ENCODE measurements at places on chromosomes 3 and 15.
A peak's percentile ranks its signal among the peaks of the same experiment; 100 is the strongest.

DNA sequence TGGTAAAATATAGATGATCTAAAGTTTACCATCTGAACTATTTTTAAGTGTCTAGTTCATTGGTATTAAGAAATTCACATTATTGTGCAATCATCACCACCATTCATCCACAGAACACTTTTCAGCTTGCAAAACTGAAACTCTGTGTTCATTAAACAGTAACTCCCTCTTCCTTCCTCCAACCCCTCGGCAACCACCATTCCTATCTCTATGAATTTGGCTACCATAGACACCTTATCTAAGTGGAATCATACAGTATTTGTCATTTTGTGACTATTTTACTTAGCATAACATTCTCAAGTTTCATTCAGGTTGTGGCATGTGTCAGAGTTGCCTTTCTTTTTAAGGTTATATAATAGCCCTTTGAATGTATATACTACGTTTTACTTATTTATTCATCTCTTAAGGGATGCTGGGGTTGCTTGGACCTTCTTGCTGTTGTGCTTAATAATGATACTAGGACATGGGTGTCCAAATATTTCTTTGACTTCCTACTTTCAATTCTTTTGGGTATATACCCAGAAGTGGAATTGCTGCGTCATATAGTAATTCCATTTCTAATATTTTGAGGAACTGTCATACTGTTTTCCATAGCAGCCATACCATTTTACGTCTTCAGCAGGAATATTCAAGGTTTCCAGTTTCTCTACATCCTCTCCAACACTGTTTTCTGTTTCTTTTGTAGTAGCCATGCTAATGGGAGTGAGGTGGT, 20.9 kb downstream of the KAT2B start:
- DNase-seq: no peak

DNA sequence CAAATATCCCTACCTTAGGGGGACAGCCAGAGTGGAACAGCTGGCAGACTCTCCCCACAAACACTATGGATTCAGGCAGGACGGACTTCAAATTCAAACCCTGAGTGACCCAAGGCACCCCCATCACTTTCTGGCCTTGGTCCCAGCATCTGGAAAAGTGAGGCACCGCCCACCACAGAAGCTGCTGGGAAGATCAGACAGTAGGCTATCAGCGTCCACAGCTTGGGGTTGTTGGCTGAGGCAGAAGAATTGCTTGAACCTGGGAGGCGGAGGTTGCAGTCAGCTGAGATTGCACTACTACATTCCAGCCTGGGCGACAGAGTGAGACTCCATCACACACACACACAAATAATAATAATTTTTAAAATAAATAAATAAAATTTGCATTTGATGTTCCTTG, 8.5 kb downstream of the PFKFB4 start:
- DNase-seq: no peak

GRCh38 chr3:120148187-120148949, 54.1 kb upstream of the GSK3B start:
- DNase-seq: no peak

GRCh38 chr3:42741796-42742195, 31.3 kb downstream of the CCDC13 start:
- DNase-seq: no peak

DNA sequence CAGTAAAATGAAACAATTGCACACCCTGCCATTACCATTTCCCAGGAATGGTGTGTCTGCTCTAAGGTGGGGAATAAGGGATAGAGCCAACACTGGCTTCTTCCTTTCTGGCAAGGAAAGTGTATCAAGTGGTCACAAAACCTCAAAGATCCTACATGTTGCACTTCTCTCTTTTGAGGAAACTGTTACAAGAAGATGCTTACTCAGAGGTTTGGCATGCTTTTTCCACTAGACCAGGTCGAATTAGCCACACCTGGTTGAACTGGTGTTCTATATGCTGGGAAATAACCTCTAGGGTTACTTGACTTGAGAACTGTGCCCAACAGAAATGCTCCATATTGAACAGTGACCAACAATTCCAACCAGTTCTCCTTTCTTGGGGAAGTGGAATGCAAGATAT, 102.9 kb downstream of the LRRN1 start:
- no peak for DNase-seq

GRCh38 chr3:50405249-50405648, 45.9 kb upstream of the TMEM115 start:
- DNase-seq: no peak

GRCh38 chr3:196007744-196008335, 74.0 kb downstream of the TFRC start:
- no peak for DNase-seq

GRCh38 chr3:48422272-48422671, 7.6 kb downstream of the PLXNB1 start:
- DNase-seq: no peak

DNA sequence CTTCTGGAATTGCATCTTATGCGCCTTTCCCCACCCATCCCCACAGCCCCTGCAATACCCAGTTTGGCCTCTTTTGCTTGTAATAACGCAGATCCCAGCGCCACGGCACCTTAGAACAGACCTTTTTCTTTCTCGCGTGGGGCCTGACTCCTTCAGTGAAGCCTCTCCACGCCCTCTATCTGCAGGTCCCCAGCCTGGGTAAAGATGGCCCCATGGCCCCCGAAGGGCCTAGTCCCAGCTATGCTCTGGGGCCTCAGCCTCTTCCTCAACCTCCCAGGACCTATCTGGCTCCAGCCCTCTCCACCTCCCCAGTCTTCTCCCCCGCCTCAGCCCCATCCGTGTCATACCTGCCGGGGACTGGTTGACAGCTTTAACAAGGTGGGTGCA, 594 bp downstream of the CRELD1 start:
- no peak for DNase-seq

GRCh38 chr3:172268868-172269267, 179.4 kb downstream of the GHSR start:
- no peak for DNase-seq

DNA sequence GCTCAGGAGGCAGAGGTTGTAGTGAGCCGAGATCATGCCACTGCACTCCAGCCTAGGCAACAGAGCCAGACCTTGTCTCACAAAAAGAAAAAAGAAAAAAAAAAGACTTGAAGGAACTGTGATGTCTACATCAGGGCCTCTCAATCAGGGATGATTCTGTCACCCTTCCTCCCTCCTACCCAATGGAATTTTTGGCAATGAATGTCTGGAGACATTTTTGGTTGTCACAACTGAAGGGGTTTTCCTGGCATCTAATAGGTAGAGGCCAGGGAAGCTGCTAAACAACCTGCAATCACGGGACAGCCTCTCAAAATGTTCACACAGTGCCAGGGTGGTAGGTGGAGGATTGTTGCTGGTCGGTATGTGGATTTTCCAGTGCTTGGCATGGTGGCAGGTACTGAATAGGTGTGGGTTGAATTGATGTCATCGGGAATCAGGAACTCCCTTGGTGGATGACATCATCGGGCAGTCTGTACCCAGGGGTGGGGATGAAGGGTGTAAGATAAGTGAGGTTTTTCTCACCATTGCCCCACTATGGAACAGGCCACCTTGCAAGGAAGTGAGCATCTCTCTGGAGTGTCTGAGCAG, 71.3 kb downstream of the MESD start:
- DNase-seq: no peak

DNA sequence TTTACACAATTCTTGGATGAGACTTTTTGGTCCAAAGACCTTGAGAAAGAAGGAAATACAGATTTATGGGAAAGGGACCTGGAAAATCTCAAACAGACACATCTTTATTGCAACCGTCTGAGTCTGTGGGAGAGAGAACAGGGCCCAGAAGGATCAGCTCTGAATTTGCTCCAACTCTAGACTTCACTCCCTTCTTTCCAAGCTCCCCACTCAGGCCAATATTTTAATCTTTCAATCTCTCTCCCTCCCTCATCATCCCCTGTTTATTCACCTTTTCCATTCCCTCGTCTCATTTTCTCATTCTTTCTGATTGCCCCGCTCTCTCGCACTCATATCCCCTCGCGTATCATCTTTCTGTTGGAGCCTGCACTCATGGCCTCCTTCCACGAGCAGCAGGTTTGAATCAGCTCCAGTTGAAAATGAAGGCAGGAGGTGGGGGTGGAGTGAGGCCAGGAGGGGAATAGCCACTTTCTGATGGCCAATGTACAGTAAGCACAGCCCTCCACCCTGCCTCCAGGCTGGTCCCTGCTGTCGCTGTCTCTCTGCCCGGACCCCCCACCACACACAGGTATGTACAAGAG, 63.6 kb upstream of the BOC start:
- peak; percentile 91 for DNase-seq

DNA sequence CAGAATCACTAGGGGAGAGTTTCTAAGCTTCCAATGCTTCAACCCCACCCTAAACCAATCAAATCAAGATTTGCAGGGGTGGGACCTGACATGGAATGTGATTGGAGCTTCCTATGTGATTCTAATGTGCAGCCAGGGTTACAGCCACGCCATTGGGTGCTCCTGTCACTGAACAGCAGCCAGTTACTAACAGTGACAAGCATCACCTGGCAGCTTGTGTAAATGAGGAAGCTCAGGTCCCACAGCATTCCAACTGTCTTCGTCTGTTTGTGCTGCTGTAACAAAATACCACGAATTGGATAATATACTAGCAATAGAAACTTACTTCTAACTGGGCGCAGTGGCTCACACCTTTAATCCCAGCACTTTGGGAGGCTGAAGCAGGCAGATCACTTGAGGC, 294.9 kb downstream of the SHQ1 start:
- DNase-seq: no peak

Data from left forelimb (tissue), 1 donor.